ENCODE measurements at places on chromosomes 2 and 18.
A peak's percentile ranks its signal among the peaks of the same experiment; 100 is the strongest.

DNA sequence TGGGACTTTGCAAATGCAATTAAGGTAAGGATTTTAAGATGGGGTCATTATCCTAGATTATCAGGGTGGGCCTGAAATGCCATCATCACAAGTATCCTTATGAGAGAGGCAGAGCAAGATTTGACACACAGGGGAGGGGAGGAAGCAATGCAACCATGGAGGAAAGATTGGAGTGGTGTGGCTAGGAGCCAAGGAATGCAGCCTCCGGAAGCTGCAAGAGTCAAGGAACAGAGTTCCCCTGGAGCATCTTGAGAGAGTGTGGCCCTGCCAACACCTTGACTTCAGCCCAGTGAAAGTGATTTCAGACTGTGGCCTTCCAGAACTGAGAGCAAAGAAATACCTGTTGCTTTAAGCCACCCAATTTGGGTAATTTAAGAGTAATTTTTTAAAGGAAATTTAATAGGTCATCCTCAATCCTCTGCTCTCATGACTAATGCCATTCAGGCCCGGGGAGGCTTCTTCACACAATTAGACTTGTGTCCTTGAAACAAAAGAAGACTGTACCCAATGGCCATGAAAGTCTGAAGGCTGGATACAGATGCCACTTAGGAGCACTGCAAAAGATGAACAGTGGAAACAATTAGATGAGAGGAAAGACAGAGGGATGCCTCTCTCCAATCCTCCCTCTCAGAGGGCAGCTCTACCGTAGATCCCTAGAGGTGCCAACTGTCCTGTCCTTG is 250.3 kb upstream of the ID2 start:
- DNase-seq: no peak

GRCh38 chr2:104340162-104340561 is 513.8 kb upstream of the POU3F3 start:
- DNase-seq: no peak

GRCh38 chr18:49953391-49953790 is 140.1 kb upstream of the ACAA2 start:
- no peak for DNase-seq

DNA sequence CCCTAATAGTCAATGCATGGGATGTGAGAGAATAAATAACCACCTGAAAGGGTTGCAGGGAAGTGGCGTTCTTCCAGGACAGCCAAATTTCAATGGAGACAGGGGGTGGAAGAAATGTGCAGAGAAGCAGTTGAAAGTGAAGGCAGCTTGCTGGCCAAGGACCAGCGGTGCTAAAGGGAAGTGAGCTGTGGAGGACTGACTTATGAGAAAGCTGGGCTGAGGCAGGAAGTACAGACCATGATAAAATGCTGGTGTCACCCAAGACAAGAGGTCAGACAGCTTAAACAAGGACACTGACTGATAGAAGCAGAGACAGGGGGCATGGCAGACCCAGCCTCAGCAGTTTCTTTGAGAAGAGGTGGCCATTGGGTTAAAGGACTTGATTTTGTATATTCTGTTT is 106.7 kb downstream of the DTNB start:
- no peak for DNase-seq

DNA sequence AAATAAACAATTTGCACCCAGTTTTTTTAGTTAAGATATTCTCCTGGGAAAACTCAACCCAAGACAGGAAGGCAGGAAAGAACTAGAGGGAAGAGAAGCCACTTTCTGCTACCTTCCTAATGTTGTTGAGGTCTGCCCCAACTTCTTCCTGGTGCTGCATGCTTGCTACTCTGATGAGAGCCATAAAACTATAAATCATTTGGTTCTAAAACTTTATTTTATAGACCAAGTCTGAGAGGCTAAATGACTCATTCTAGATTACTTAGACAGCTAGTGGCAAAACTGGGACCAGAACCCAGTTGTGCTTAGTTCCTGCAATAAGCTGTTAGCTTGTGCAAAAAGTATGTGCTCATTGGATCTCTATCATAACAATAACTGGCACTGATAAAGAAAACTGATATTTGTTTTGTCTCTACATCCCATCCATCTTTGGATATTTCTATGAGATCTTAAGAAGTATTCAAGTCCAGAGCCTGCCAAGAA is 344.9 kb upstream of the SLC14A2 start:
- no peak for DNase-seq

DNA sequence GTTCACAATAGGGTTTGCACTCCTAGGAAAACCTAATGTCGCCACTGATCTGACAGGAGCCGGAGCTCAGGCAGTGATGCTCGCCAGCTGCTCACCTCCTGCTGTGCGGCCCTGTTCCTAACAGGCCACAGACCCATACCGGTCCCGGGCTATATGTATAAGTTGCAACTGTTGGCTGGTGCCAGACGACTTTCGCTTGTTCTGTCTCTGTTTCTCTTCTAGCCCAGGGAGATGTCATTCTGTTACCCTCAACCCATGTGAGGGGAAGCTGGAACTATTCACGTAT is 170.3 kb downstream of the BCL2 start:
- DNase-seq: no peak

DNA sequence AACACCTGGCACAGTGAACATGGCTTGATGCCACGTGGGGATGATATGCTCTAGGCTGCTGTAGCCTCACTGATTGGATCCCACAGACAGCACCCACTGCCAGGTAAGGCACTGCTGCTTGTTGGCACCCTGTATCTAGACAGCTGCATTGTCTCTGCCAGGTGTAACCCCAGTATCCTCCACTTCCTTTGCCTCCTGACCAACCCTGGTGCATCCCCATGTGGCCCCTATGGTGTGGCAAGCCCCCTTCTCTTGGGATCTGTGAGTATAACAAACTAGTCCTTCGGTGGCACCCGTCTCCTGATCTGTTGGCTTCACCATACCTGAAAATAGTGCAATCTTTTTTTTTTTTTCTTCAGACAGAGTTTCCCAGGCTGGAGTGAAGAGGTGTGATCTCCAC is 11.1 kb downstream of the TEX51 start:
- no peak for DNase-seq

DNA sequence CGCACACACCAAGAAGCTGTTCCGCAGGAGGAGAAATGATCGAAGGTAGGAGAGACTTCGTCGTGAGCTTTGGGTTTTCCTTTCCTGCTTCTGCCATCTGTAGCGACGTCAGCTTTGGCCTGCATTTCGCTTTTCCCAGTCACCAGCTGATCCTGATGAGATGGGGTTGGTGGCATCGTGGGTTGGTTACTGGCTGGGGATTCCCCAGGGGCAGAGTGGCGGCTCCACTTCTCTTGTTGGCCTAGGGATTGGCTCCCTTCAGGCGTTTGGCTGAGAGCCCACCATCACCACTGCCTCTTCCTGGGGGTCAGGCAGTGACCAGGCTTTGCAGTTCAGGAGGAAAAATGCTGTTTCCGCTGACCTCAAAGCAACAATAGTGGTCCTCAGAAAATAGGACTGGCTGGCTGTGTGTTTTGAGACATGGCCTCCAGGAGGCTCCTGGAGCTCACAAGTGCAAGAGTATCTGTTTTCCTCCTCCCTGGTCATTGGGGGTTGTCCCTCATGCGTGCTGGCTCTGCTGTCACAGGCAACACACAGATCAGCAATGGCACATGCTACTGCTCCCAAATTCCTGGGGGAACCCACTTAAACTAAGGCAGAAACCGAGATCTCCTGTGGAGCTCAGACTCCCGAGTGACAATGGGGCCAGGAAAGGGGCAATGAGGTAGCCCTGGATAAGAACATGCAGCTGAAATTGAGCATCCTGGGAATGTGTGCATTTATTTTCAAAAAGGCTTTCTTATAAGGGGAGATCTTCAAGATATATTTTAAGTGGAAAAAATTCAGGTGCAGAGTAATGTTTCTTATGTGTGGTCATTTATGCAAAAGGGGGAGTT is 173.0 kb downstream of the CTIF start:
- peak; percentile 23 for DNase-seq

DNA sequence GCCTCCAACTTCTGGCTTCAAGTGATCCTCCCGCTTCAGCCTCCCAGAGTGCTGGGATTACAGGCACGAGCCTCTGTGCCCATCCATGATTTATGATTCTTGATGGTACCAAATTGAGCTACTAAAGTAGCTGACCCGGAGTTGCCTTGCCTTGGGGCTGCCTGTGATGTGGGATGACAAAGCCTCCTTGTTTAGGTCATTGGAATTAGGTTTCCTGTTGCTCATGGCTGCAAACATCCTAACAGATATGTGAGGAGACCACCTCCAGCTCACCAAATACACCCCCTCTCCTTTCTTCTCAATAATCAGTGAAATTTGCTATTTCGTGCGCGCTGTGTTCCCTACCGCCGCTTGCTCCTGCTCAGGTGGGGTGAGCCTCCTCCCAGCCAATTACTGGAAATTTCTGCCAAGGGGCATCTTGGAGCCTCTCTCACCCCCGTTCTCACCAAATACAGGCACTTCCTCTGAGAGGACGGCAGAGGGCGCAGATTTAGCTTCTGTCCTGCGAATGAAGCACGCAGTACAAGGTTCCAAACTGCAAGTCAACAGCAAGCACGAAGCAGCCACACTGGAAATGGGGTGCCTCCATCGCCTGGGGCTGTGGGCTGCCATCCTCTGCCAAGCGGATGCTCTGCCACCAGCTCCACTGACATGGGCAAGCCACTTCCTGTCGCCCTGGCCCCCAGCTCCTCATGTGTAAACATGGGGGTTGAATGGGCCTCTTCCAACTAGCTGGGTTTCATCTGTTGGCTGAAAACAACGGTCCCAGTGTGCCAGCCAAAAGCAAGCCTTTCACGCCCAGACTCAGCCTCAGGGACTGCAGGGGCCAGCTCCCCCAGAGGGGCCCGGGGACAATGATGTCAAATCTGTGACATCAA is 71.7 kb downstream of the NCAPH start:
- peak; percentile 83 for DNase-seq

GRCh38 chr2:219125225-219125885 is 35.3 kb downstream of the NHEJ1 start:
- no peak for DNase-seq

DNA sequence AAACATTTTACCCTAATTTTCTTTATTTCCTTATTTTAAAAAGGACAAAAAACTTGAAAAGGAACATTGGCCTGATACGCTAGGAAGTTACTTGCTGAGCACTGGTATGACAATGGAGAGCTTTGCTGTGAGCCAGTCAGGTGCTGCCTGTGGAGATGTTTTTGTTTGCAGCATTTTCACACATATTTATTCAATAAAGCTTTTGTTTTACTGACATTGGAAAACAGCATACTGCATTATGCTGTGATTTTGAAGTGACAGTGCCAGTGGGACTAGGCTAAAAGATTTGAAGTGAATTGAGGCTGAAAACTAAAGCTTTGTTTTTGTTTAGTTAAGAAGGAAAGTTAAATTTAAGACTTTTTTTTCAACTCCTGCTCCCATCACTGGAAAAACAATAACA is 470.7 kb upstream of the ZEB2 start:
- no peak for DNase-seq

DNA sequence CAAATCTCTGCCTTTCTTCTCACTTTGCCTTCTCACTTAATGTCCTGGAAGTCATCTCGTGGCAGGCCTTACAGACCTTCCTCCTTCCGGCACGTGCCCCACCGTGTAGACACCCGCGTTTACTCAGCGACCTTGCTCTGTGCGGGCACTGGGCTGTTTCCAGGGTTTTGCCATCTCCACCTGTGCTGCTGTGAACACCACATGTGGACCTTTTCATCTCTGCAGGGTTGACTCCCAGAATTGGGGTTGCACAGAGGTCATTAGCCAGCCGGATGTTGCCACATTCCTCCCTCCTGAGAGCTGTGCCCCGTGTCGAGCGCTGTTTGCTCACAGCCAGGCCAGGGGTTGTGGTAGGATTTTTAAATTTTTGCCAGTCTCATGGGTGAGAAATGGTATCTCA is 25.4 kb downstream of the KCNG2 start:
- DNase-seq: no peak

GRCh38 chr2:113755835-113756354 is 547 bp downstream of the SLC35F5 start:
- peak; percentile 49 for DNase-seq

DNA sequence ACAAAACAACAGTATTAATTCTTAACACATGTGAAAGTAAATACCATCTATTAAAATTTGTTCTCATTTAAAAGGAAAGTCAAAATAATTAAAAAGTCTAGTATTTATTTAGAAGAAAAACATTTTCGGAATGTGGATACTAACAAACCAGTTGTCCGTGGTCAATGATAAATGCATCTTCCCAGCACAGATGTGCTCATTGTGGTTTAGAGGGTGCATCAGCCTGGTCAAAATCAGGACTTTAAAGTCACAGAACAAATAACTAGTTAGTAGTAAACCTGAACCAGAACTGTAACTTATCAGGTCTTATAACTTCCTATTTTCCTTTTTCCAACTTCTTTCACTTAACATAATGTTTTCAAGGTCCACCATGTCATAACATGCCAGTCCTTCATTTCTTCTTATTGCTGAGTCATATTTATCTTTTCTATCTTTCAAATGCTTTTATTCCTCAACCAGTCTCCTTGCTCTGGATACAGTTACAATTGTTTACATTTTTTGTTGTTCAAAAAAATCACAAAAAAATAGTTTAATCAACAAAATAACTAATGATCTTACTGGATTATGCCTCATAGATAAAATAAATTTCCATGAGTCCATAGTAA is 55.8 kb downstream of the ID2 start:
- DNase-seq: no peak

DNA sequence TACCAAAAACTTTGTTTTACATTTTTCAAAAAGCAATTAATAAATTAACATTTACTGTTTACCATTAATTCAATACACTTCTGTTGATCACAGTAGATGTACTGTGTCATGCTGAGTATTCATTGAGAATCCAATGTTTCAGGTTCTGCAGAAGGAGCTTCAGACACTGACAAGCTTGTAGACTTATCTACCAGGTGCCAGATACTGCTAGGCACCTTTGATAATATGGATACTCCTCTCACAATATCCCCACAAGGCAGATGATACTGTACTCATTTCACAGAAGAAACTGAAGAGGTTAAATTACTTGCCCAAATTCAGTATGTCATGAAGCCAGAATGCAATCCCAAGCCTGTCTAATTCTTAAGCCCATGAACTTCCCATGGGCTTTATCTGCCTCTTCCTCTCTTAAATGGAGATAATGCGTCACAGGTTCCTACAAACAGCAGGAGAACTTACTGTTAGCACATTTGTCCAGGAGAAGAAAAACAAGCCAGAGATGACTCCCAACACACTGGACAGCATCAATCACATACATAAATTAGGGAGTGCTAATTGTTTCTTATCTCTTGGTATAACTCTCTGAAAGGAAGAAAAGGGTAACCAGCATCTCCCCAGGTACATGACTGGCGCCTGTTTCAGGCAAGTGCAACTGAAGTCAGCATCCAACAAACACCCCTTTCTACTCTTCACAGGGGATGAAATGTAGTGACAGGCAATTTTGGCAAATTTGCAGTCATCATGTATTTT is 27.4 kb downstream of the ITSN2 start:
- no peak for DNase-seq

DNA sequence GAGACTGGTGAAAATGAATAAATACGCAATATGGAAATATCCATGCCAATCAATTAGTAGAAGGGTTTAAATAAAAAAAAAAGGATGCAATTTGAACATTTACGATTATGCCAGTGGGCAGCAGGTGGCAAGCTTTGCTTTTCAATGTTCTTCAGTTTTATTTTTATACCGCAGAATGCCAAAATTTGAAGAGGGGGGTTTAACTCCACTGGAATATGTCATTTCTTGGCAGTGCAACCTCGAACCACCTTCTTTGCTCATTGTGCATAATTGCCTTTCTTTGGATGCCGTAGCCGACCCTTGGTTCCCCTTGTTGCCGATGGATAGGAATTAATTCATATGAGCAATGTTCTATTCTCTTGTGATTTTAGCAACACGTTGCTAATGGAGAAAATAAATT is 88.0 kb downstream of the LTBP1 start:
- DNase-seq: no peak
